ENCODE measurements at places on chromosomes 7 and 10. TPM values are rescaled to one million over a fixed set of nuclear protein-coding genes. Genes with fewer than 3 reads are reported as not detected.

DNA sequence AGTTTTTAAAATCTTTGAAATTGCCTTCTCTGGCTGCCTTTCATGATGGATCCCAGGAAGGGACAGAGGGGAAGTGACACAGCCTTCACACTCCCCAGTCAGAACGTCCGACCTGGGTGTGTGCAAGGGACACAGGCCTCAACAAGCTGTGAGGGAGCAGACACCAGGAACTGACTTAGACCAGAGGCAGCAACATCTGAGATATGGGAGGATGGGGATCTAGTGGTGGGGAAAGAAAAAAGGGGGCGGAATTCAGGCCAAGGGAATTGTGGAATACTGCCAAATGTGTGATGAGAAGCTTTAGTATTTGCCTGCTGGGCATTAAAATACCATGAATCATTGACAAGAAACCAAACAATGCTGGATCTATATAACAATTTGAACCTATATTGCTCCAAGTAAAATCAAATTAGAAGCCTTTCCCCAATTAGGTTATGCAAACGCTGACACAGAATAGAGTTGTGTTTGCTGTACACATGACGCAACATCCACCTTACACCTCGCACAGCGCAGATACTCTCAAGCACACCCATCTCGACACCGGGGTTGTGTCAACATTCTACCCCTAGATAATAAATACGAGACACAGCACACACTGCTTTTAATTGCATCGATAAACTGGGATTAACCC lies 17.2 kb upstream of the MNX1 start:
- DNase-seq: no peak

DNA sequence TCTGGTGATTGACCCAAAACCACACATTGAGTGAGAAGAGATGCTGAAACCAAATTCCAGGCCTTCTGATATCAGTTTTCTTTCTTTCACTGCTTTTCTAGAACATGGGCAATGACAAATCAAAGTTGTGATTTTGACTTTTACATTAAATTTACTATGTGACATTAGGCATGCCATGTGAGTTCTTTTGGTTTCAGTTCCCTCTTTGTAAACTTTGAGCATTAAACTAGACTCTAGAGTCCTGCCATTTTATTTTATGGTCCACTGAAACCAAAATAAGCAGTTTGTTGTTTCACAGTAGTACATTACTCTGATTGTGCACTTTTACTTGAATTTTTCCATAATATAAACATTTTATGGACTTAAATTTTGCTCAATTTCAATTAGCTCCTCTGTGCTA lies 381.1 kb upstream of the SEMA3D start:
- DNase-seq: no peak

GRCh38 chr7:77265666-77266065 lies 66.0 kb upstream of the FGL2 start:
- DNase-seq: no peak

DNA sequence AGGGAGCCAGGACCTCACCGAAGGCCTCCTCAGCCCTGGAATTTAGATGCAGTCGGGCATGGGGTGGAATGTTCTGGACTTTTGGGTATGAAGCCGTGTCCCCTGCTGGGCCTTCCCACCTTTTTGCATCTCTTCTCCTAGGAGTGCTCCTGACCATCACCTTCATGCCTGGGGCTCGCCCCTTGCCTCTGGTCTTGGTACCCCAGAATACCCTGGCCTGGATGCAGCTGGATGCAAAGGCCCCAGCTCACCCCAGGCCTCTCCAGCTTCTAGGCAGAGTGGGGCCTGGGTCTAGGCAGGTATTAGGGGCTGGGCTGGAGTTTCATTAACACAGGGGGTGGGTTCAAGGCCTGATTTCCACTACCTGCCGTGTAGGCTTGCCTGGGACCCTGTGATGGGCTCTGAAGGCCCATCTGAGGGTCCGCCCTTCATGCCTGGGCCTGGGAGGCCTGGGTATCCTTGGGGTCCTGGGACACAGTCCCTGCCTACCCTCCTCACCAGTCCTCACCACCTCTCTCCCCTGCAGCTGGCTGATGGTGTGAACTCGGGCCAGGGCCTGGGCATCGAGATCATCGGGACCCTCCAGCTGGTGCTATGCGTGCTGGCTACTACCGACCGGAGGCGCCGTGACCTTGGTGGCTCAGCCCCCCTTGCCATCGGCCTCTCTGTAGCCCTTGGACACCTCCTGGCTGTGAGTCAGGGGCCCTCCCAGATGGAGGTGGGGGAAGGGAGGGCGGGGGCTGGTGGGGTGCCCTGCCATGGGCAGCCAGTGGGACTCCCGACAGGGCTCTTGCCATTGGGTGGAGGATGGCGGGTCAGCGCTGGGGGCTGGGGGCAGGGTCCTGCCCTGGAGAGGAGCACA lies 10.1 kb downstream of the AQP1 start:
- DNase-seq: no peak

- peak; percentile 78 for DNase-seq
Measured at GRCh38 chr7:24755541-24756407, 1.5 kb downstream of the GSDME start.

- DNase-seq: no peak
Measured at GRCh38 chr7:90999989-91000979, 263.9 kb upstream of the FZD1 start.

The CAV1 gene
- 1,027 TPM for total RNA-seq

The CAV2 gene
- 189 TPM for total RNA-seq

The CISD1 gene
- total RNA-seq: 44.8 TPM
